ENCODE measurements at places on chromosomes 3 and 15.

- peak; percentile 16 for DNase-seq
Measured at GRCh38 chr3:105719791-105720190, 149.0 kb downstream of the CBLB start.

DNA sequence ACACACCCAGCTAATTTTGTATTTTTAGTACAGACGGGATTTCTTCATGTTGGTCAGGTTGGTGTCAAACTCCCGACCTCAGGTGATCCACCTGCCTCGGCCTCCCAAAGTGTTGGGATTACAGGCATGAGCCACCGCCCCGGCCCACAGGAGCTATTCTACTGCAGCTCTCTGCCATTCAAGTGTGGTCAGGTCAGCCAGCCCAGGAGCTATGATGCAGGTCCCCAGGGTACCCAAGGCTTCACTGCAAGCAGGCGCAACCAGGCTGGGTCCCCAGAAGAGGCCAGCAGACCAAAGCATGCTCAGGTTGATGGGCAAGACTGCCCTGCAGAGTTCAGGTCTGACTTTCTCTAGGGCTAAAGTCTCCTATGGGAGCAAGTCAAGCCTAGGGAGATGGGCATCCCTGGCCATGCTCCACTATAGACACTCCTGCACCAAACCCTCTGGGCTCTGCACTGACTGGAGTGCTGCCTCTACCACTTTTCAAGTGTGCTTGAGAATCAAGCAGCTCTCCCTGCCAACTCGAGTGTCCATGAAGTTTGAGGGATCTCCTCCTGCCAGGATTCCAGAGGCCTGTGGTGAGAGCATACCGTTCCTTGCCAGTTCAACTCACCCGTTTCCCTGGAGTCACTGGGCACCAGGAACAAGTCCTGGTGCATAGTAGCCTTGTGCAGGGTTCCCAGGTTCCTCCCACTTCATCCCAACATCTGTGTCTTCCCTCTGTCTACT, 30.9 kb downstream of the MYO9A start:
- no peak for DNase-seq

- DNase-seq = no peak
Measured at GRCh38 chr15:65083262-65083701, 6.7 kb downstream of the KBTBD13 start.

DNA sequence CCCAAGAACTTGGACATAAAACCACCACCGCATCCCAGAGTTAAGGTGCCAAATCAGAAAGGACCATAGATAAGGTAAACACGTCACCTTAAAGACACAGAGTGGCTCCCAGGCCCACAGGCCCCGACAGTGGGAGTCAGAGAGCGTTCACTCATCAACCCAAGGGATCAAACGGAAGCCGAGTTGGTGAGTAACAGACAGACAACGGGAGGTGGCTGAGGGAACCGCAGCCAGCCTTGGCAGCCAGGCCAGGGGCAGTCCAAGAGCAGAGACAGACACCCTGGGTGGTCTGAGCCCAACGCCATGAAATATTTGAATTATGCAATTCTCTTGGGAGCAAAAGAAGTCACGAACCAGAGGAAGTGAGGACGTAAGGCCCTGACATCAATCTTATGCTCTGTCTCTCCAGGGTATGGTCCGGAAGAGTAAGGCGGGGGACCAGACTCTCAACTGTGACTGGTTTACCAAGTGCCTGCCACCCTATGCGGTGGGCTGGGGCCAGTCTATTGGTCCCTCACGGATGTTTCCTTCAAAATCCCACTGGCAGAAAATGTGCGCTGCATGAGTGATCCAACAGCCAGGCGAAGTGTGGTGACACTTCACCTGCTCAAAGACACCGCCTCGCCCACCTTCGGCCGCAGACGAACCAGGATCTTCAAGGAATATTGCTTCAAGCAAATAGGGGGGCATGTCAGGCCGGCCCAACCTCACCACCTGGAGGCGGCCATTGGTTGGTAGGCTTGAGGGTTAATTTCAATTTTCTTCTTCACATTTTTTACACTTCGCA, 34.3 kb downstream of the TMEM44 start:
- DNase-seq = no peak

- no peak for DNase-seq
Measured at GRCh38 chr3:154625756-154626155, 195.8 kb upstream of the GPR149 start.

DNA sequence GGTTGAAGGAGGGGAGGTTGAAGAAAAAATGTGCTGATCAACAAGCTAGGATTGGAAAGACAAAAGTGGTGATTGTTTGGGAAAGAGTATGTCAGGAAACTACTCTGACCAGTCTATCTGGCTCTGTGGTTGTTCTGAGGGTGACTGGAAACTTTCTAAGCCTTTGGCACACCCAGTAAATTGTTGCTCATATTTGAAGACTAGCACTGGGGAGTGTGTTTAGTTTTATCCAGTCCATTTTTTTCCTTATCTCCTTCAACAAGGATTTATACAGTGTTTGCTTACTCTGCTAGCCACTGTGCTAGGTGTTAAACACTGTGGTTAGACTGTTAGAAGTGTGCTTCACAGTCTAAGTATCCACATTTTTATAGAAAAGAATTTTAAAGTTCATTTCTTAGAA, 28.8 kb downstream of the PPM1L start:
- DNase-seq = peak; percentile 4

- DNase-seq = peak; percentile 7
Measured at GRCh38 chr3:57856675-57857074, 100.6 kb downstream of the SLMAP start.

GRCh38 chr3:153614140-153614539, 452.1 kb downstream of the RAP2B start:
- no peak for DNase-seq

DNA sequence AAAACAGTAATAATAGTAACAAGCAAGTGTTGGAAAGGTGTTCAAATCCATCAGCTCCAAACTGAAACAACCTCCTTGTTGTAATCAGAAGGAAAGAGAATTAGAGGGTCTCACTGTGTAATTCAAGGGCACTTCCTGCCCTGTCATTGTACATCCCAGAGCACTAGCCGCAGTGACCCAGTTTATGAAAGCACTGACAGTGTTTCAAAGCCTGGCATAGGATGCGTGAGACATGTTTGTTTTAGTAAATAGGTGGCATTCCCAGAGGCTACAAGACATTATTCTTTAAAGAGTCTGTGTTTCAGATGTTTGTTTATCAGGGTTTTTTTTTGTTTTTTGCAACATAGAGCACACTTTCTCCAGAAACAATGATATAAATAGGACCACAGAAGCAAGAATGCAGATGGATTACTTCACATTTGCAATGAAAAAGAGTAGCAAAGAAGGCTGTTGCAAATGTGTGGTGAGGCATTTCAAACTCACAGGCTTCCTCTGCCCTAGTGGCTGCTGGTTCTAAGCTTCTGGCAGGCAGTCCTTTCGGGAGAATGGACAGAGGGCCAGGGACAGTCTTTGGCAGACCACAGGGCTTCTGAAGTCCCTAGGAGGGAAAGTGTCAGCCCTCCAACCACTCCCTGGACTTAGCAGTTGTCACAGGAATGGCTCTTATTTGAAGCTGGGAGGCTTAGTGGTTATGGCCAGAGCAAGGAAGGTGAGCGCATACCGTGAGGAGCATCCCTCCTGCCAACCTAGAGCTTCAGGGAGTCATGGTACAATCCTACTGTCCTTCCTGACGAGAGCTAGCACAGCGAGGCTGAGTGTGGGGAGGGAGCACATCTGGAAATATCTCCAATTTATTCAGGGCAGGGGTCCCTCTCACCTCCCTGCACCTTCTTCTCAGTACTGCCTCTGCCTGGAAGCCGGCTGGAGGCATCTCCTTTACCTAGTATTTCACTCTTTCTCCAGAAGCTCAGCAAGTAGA, 31.4 kb upstream of the TIPARP start:
- no peak for DNase-seq

DNA sequence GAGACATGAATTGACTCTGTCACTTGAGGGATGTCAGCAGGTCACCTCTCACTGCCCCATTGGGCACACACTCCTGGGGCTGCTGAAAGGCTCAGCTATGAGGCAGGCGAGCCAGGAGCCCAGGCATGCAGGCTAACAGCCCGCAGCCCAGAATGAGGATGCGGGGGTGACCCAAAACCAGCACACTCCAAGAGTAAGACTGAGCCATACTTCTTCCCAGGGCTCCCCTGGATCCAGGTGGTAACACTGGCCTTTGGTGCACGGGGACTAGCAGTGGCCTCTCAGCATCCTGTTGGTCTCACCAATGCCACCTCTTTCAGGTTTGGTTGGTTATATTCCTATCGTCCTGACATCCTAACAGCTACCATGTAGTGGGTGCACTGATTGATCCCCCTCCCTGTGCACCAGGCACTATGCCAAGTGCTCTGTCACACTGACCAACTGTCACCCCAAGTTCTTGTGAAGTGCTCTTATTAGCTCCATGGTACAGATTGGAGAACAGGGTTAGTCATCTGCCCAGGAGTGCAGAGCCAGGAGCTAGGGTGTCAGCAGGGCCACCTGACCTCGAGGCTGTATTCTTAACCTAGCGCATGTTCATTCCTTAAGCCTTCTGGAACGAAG, 24.8 kb upstream of the SPTBN5 start:
- DNase-seq = no peak

DNA sequence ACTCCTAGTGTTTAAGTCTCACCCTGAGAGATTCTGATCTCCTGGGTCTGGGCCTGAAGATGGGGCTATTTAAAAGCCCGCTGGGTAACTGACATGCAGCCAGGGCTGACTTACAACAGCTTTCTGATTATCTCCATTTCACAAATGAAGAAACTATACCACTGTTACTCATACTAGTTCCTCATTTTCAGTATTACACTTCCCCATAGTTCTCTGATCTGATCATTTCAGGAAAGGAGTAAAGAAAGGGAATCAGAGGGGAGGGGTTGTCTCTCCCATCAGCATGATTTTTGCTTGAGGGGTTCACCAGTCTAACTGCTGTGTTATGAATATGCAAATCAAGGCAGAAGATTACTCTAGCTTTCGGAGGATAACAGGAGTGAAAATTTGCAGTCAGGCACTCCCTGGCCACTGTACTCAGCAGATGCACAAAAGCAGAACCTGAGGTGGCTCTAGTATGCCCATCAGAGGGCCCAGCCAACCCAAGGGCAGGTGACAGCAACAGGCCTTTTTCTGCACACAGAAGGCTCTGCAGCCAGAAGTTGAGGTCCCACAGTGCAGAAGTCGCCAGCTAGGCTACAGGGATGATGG, 59.4 kb downstream of the DAPK2 start:
- DNase-seq = no peak

- DNase-seq = no peak
Measured at GRCh38 chr15:35986191-35986721, 440.3 kb upstream of the DPH6 start.

- DNase-seq = no peak
Measured at GRCh38 chr15:46502667-46503066, 867.8 kb downstream of the SQOR start.

- DNase-seq = no peak
Measured at GRCh38 chr3:13462822-13463221, 17.3 kb upstream of the HDAC11 start.

DNA sequence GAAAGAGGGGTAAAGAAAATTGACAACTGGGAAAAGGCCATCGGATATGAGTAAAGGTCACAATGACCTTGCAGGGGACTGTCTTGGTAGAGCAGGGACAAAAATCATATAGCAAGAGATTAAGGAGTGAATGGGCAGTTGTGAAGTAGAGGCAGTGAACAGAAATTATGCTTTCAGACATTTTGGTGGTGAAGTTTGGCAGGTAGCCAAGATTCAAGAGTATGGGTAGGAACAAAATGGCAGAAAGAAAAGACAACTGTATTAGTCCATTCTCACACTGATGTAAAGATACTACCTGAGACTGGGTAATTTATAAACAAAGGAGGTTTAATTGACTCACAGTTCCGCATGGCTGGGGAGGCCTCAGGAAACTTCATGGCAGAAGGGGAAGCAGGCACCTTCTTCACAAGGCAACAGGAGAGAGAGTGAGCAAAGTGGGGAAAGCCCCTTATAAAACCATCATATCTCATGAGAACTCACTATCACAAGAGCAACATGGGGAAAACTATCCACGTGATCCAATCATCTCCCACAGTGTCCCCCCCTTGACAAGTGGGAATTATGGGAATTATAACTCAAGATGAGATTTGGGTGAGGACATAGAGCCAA, 84.0 kb downstream of the CGNL1 start:
- no peak for DNase-seq

DNA sequence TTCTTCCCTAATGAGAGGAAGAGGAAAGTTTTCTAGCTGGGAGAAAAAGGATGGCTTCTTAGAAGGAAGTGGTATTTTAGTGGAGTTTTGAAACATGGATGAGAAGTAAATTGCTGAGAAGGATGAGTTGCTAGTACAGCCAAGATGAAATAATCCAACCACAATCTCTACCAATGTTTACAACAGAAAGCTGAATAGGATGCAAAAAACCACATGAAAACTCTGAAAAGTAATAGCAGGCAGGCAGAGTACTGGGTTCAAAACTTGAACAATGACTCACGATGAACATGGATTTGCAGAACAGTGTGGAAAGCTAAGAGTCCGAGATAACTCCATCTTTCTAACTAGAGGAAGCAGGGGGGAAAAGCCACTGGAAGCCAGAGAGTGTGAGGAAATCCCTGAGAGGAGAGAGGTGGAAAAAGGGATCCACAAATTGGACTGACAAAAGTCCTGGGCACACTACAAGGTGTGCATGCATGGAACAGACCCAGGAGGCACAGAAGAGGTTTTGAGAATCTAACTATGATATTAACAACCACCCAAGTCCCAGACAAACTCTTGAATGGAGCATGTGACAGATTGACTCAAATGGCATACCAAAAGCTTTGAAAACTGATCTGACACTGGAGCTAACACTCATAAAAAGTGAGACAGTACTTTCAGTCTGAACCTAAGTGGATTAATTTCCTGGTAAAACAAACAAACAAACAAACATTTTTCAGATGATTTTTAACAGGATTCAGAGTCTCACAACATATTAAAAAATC, 76.7 kb downstream of the ST6GAL1 start:
- DNase-seq = no peak

DNA sequence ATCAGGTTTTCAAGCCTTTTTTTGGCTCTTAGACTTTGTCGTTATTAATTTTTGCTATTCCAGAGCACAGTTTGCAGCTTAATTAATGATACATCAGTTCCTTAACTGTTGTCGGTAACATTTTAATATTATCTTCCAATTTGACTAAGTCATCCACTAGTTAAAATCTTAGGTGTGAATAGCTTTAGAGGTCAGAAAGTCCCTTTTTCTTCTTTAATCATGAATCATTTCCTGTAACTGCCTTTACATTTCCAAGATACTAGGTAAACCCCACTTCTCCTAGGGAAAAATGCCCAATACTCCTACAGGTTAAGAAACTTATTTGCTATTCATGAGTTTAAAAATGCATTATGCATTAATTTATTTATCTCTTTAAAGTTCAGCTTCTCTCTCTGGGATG, 260.9 kb upstream of the CFAP20DC start:
- DNase-seq = no peak

- no peak for DNase-seq
Measured at GRCh38 chr3:123728014-123728413, 143.2 kb upstream of the HACD2 start.

All from RWPE1 (cell line).